ENCODE measurements at places on chromosomes 11 and 22.

GRCh38 chr11:111766834-111767142 is 599 bp upstream of the PPP2R1B start:
- no peak for DNase-seq

DNA sequence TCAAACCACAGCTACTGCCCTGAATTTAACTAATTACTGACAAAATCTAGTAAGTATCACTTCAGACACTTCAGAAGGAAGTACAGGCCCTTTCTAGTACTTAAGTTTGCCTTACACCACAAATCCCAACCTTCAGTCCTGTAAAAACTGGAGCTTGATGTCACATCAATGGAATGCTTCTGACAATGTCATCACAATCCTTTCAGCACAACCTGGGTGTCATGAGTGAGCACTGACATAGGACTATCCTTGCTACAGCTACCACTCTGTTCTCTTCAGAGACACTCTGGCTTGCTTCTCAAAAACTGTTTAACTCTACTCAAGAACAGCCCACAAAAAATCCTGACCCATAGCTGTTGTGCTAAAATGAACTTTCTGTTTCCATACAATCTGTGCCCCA is 108.2 kb downstream of the RRM1 start:
- DNase-seq = no peak

GRCh38 chr11:110759972-110760381 is 47.7 kb upstream of the ARHGAP20 start:
- DNase-seq = no peak

DNA sequence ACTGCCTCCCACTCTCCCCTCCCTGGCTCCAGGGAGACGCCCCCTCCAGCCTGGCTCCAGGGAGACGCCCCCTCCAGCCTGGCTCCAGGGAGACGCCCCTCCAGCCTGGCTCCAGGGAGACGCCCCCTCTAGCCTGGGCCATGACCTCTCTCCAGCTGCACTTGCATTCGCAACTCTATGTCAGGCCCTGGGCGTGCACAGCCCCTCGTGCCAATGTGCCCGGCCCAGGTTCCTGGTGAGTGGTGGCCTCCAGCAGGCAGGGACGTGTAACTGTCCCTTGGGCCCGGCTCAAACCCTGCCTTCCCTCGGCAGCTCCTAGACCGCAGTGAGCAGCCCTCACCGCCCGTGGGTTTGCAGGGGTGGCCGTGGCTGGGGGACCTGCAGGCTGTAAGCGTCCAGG is 6.9 kb downstream of the MUC6 start:
- no peak for DNase-seq

DNA sequence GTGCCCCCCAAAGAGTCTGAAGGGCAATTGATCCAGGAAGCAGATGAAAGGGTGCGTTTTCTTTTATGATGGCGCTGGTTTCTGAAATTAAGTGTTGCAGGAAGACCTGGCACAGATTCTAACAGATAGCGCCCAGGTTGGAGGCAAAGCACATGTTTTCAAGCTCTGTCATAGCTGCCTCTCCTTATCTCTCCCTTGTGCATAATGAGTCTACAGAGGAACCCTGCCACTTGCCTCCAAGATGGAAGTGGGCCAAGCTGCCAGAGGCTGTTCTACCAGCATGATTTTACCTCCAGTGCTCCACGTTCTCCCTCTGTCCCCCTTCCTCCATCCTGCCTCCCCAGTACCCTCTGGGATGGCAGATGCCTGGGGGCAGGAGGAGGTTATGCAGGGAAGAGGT is 30.0 kb upstream of the TLCD5 start:
- DNase-seq = no peak

- DNase-seq = no peak
Observed at GRCh38 chr11:125069796-125070195, 6.7 kb downstream of the SLC37A2 start.

DNA sequence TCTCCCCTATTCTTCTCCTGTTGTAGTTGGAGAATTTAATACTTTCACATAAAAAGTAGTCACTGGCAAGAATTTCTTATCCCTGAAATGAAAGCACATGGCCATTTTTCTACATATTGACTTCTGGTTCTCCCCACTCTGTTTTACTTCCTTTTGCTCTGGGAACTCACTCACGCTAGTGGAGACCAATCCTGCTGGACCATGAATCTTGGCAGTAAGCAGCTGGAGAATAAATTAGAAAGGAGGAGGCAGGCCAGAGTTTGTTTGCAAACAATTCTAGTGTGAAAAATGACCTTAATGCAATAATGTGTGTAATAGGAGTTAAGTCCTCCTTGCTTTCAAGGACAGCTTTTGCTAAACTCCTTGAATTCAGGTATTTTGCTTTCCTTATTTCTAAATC is 412.3 kb upstream of the CHORDC1 start:
- no peak for DNase-seq

DNA sequence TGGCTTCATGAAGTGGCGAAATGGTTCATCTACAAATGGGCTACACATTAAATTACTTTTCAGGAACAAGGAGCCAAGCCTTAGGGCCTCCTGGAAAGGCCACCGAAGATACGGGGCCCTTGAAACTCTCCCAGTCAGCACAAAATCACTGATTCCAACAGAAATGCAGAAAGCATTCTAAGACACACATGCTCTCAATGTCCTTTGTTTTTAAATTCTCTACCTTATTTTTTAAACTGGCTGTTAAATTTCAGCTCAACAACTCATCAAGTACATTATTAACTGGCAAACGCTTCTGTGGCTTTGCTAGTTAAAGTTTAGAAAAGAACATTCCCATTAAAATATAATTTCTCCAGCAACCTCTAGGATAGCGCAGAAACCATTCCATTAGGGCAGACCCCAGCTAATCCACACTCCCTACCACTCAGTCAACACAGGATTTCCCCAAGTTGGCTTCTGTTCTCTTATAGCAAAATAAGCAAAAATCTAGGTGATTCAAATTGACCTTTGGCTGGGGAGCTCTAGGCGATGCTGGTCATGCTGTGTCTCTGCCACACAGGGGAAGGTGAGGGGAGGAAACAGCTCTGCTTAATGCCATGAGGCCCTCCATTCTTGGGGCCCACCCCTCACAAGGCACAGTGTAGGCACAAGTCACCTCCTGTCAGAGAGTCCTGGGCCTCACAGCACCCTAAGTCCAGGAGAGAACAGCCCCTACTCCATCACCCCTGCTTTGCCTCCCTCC is 47.1 kb downstream of the PLEKHA7 start:
- DNase-seq = no peak

DNA sequence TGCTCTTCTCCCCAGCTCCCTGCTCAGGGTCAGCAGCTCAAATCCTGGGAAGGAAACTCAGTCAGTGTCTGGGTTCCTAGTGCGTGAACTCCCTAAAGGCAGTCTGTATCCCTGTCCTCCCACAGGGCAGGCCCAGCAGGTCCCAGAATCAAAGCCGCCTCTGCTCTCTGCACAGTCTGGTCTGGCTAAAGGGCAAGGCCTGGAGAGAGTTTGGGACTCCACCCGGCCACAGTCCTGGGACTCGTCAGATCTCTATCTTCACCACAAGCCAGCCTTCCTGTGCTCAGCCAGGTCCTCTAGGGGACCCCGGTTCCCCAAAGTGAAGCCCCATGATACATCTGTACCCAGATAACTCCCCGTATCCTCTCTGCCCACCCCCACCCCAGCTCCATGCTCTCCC is 56.2 kb upstream of the CSNK2A3 start:
- no peak for DNase-seq

DNA sequence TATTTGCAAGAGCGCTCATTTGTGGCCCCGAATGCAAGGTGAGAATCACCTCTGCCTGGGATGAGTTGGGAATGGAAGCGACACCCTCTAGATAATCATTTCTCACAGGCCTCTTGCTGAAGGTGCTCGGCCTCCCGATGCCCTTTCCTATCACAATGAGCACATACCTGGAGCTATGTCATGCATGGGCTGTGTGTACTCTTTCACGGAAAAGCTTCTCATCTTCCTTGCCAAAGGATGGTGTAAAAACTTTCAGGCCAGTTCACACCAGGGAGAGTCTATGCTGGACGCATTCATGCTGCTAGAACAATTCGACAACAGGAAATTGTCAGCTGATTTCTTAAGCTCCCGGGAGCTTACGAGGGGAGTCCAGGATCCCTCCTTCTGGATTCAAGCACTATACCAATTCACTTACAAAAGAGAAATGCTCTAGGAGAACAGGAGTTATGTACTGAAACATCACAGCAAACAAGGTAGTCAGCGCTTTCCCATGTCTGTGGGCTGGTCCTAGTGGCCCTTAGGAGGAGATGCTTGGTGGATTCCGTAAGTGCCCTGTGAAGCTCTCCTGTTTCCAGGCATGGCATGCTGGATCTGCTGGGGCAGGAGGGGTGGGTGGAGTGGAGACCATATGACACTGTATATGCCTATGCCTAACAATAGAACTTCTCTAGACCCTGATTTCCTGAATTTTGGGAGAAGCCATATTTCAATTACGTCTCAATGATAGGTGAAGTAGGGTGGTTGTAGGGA is 53.1 kb upstream of the B3GAT1 start:
- DNase-seq = no peak

GRCh38 chr11:67248653-67249052 is 17.6 kb upstream of the GRK2 start:
- DNase-seq = no peak

DNA sequence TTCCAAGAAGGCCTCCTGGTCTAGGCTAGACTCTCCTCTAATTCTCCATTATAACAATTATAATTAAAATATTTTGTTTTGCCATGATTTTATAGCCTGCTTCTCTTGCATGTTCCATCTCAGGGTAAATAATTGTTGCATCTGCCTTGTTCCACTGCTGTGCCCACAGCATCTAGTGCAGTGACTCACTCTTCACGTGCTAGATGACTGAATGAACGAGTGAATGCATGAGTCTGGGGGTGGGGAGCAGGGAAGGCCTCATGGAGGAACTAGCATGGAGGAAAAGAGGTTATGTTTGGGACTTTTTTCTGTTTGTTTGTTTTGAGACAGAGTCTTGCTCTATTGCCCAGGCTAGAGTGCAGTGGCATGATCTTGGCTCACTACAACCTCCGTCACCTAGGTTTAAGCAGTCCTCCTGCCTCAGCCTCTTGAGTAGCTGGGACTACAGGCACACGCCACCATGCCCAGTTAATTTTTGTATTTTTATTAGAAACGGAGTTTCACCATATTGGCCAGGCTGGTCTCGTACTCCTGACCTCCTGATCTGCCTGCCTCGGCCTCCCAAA is 5.2 kb upstream of the OAF start:
- DNase-seq = no peak

GRCh38 chr22:20607157-20607907 is 99.9 kb downstream of the MED15 start:
- no peak for DNase-seq

DNA sequence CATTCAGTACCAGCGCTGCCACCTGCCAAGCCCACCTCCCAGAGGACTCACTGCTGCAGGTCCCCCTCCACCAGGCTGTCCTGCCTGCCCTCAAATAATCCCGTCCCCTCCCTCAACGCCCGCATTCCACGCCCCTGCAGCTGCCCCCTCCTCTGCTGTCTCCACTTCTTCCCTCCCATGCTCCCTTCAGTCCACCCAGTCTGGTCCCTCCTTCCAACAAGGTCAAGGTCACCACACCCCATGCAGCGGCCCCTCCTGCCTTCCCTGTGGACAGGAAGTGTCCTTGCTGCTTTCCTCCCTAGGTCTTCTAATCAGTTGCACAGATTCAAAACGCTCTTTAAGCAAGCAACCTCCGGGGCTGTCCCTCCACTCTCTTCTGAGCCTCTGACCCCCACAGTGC is 12.1 kb downstream of the MACROD1 start:
- DNase-seq = no peak

- DNase-seq = no peak
Observed at GRCh38 chr11:13475091-13475490, 12.1 kb upstream of the BTBD10 start.

DNA sequence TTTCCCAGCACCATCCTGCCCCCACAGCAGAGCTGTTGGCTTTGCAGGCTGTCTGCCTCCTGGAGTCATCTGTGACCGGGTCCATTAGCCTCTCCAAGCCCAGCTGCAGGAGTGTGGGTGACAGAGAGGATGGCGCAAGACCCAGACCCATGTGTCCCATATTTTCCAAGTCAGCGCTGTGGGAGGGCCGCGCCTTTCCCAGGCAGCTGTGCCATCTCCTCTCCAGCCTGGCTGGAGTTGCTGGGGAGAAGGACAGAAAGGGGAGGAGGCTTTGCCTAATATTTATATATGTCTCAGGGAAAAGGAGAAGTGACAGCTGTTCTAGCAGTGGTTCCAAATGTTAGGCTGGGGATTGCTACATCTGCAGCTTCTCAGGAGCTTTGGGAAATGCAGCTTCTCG is 15.7 kb downstream of the DTX4 start:
- no peak for DNase-seq

DNA sequence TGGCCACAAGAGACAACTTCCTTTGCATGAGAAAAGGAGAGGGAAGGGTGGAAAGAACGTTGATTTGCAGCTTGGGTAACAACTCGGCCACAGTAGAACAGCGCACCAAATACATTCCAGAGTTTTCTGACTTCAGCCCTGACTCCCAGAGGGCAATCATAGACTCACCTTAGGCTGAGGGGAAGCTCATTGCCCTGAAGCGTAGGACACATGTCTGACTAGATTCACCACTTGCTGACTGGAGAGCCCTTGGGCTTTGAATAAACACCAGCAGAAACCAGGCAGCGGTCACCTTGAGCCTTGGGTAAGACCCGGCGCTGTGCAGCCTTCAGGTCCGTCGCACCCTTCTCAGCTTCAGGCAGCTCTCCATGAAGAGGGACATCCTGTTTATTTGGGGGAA is 151.8 kb upstream of the GRIA4 start:
- DNase-seq = no peak

DNA sequence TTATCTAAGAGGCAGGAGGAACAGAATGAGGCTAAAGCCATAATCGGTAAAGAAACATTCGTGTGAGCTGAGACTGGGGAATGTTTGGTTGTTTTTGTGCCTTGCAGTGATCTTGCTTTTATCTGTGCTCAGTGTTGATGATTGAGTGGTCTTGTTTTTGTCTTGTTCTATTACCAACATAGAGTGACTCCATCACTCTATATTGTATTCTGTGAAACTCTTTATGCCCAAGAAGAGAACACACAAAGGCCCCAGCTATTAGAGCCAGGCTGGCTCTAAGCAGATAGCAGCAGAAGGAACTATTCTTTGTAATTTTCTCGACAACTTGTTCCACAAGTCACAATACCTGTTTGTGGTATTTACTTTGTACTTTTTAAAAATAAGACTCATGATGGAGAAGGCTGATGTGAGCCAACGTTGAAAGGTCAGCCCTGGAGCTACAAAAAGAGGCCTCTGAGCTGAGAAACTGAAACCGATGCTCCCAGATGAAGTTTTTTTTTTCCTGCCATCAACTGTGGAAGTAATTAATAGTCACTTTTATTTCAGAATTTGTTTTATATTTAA is 68.4 kb downstream of the LARGE1 start:
- DNase-seq = no peak
